ENCODE measurements at places on chromosomes 5 and 9. TPM values are rescaled to one million over a fixed set of nuclear protein-coding genes. Genes with fewer than 3 reads are reported as not detected.

DNA sequence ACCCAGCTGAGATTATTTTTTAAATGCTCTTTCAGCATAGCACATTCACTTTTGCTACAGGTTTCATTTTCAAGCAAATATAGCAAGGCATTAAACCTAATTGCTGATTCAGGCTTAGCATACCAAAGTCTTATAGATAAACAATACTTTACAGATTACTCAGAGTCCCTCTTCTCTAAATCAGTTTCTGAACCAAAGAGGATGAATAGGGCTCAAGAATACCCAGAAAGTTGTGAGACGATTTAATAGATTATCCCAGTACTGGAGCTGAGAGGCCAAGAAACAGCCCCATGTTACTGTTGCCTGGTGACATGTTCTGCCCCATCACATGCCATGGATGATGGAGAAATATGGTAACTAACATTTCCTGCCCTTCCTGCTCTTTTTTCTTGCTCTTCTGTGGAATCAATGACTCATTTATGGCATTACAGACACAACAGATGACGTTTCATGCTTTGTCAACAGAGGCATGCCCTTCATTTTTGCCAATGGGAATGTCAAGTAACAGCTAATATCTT is 18.1 kb upstream of the SSBP2 start:
- no peaks in the 10 kb centered on the region for H3K27me3 ChIP-seq
- peak; percentile 89 for DNase-seq
- H3K4me1 ChIP-seq, result peaks cover 7% of the 10 kb centered on the region
- no peak overlapping the region for H3K4me3 ChIP-seq

Gene PCDHGA5
- 2.6 TPM for total RNA-seq

Gene ISCA1
- total RNA-seq, result 22.6 TPM

DNA sequence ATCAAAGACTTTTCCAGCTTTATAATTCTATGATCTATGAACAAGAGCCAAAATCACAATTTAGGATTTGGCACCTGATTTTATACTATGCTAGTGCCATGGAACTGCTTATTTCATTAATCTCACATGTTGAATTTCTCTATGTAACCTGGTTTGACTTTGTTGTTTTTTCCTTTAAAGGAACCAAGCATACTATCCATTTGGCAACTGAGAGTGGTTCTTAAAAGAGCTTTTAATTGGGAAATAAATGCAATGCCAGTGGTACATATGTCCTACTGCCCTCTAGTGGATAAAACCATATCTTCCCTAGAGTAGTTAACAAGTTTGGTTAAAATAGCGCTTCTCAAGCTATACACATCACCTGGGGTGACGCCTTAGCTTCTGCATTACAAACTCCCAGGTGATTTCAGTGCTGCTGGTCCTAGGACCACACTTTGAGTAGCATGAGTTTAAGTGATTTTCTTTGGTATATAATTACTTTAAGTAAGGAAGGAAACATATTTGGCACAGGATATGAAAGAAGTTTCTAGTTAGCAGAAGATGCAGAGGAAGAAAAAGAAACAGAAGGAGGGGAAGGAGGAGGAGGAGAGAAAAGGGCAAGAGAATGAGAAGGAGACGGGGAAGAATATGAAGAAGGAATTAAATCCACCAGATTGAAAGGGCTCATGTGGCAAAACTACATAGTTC is 56.8 kb downstream of the FGF10 start:
- H3K4me3 ChIP-seq, result no peak overlapping the region
- no peak overlapping the region for H3K27ac ChIP-seq
- H3K36me3 ChIP-seq, result no peaks in the 10 kb centered on the region

DNA sequence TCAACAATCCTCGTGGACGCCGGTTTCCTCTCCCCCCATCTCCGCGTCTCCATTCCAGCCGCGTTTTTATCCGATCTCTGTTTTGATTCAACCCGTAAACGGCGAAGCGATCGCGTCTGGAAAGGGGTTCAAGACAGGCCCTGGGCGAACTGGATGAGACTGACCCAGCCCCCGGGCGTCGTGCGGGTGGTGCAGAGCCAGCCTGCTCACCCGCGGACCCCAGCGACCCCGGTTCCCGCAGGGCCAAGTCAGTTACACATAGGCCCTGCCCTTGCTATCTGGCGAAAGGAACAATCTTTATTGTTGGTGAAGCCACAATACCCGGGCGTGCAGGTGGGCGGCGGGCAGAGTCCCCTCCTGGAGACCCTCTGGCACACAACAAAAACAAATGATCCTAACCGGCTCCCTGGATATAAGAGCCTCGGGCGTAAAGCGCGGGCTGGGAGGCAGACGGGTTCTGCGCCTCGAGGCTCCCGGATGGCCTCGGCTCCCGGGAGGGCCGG is 1.8 kb downstream of the TLX3 start:
- no peak for DNase-seq
- H3K4me1 ChIP-seq, result no peaks in the 10 kb centered on the region
- no peak overlapping the region for H3K4me3 ChIP-seq
- peaks cover 83% of the 10 kb centered on the region for H3K27me3 ChIP-seq

- no peak overlapping the region for H3K4me3 ChIP-seq
- DNase-seq, result no peak
- peaks cover 3% of the 10 kb centered on the region for H3K27me3 ChIP-seq
- no peaks in the 10 kb centered on the region for H3K36me3 ChIP-seq
- no peaks in the 10 kb centered on the region for H3K4me1 ChIP-seq
- no peak overlapping the region for H3K27ac ChIP-seq
These were observed 21.8 kb upstream of the LMX1B start for GRCh38 chr9:126591922-126592321.

Measured in fibroblast of lung (primary cell).